Glutamatergic neuron (in vitro differentiated cells): ENCODE measurements at places on chromosomes 7 and 10.
A peak's percentile ranks its signal among the peaks of the same experiment; 100 is the strongest.

GRCh38 chr7:157635148-157635500, 298.3 kb downstream of the DNAJB6 start:
- no peak for DNase-seq

DNA sequence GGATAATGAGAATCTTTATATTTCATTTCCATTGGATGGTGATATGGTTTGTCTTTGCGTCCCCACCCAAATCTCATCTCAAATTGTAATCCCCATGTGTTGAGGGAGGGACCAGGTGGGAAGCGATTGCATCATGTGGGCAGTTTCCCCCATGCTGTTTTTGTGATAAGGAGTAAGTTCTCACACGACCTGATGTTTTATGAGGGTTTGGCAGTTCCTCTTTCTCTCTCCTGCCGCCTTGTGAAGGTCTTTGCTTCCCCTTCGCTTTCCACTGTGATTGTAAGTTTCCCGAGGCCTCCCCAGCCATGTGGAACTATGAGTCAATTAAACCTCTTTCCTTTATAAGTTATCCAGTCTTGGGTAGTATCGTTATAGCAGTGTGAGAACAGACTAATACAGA, 59.4 kb downstream of the MTPN start:
- no peak for DNase-seq

GRCh38 chr10:133356549-133357284, 1.1 kb downstream of the FUOM start:
- DNase-seq, result no peak

- DNase-seq, result no peak
These were observed 468.7 kb downstream of the RPS24 start for GRCh38 chr10:78502210-78502936.

- no peak for DNase-seq
These were observed 138.3 kb upstream of the ADCY1 start for GRCh38 chr7:45435846-45436245.

DNA sequence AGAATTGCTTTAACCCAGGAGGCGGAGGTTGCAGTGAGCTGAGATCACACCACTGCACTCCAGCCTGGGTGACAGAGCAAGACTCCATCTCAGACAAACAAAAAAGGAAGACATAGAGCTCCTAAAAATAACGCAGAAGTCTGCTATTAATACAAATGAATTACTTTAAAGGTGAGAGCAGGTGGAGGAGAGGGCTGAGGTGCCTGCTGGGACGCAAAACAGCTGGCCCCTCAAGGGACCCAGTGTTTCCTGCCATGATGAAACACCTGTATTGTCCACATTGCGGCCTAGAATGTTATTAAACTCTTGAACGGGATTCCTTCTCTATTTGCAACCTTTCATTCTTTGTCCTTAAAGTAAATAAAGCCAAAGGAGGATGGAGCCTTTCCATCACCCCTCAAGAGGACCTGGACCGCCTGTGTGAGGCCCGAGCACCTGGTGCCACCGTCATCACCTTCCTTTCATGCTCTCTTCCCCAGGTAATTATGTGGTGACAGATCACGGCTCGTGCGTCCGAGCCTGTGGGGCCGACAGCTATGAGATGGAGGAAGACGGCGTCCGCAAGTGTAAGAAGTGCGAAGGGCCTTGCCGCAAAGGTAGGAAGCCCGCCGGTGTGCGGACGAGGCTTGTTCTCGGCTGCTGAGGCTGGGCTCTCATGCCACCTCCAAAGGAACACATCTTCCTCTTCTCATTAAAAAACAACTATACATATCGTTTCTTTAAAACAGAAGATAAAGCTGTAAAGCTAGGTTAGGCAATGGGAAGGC, 136.7 kb downstream of the EGFR start:
- DNase-seq, result no peak

DNA sequence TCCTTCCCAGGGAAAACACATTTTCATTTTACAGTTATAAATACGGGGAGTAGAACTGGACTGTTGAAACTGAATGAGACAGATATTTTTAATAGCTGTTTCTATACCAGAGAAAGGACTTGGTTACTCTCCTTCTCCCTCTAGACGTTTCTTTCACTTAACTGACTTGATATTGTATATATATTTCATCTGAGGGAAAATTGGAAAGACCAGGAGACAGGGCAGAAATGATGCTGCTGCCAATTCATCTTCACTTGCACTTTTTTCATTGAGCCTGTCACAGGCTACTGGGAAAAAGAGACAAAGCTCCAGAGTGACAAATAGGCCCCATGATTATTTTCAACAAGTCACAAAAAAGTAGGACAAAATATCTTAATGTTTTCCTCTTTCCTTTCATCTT, 636.0 kb upstream of the TPK1 start:
- no peak for DNase-seq

GRCh38 chr7:112981966-112982365, 104.7 kb downstream of the GPR85 start:
- DNase-seq, result no peak

GRCh38 chr10:1399431-1400100, 337.8 kb downstream of the ADARB2 start:
- DNase-seq, result no peak

- DNase-seq, result no peak
These were observed 408.7 kb downstream of the PHTF2 start for GRCh38 chr7:78207269-78207668.

- DNase-seq, result no peak
These were observed 452.4 kb upstream of the AKR1E2 start for GRCh38 chr10:4373612-4374011.

- no peak for DNase-seq
These were observed 43.9 kb downstream of the HBP1 start for GRCh38 chr7:107212725-107213124.

DNA sequence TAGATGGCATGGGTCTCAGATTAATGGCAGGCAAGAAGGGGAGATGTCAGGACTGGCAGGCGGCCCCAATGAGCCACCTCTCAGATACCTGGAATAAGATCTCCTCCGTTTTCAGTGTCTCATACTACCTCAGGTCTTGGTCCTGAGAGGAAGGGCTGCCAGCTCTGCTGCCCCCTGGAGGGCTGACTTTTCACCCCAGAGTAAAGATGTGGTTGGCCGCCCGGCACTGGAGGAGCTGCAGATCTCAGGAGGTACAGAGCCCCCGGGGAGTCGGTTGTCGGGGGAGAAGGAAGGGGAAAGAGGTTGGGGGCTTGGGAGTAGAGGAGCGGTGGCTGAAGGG, 642 bp upstream of the COL13A1 start:
- peak; percentile 78 for DNase-seq

DNA sequence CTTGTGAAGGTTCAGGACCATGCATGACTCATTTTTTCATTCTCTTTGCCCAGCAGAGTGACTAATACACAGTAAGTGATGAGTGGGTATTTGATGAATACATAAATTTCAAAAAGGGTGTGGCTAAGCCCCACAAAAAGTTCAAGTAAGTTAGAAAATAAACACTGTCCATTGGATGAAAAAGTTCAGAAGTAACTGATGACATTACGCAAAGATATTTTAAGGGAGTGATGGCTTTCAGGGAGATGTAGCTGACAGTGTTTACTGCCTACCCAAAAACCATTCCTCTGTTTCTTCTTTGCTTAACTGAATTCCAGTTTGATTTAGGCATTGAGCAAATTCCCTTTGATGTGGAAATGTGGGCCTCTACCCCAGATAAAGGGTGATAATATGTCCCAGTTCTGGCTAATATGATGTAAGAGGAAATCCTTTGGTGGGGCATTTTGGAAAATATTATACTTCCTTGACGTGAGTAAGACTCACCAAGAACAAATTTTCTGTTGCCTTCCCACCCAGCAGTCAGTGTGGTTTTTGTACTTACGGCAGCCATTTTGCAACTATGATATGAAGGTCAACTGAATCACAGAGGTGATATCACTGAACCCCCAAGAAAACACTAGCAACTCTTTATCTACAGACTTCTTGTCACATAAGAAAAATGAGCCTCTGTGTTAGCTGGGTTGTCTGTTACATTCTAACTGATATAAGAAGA, 29.0 kb upstream of the EBLN1 start:
- DNase-seq, result no peak

GRCh38 chr7:29386196-29386765, 177.4 kb upstream of the PRR15 start:
- no peak for DNase-seq

GRCh38 chr10:99521765-99522469, 10.8 kb upstream of the NKX2-3 start:
- no peak for DNase-seq

- no peak for DNase-seq
These were observed 1358.9 kb upstream of the LRRTM3 start for GRCh38 chr10:65566906-65567305.

DNA sequence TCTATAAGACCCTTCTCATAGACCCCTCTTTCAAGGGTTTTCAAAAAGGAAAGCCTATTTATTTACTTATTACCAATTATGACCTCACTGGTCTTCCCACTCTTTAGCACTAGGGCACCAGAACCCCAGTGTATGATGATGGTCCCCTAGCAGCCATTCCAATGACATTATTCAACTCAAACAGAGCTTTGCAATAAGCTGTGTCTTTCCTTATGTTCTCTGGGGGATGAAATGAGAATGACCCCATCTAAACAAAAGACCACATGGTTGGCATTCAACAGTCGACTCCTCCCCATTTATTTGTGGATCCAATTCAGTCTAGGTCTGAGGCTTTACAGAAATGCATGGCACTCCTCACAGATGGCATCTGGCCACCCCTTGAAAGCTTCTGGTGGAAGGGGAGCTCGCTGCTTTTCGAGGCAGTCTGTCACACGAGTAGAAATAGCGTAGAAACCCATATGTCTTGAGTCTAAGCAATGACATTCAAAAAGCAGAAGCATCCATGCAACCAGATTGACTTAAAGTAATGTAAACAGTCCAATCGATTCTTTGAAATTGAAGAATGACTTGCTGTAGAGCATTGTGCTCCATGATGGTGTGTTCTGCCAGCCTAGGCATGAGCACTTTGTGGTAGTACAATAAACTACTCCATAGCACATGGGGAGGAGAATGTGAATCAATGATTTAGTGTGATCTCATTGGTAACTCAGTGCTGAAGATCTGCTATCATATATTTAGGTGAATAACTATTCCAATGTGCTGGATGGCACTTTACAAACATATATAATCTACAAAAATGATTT, 29.8 kb downstream of the NRP1 start:
- no peak for DNase-seq

- no peak for DNase-seq
These were observed 310.4 kb downstream of the CAMK1D start for GRCh38 chr10:12659706-12660105.

DNA sequence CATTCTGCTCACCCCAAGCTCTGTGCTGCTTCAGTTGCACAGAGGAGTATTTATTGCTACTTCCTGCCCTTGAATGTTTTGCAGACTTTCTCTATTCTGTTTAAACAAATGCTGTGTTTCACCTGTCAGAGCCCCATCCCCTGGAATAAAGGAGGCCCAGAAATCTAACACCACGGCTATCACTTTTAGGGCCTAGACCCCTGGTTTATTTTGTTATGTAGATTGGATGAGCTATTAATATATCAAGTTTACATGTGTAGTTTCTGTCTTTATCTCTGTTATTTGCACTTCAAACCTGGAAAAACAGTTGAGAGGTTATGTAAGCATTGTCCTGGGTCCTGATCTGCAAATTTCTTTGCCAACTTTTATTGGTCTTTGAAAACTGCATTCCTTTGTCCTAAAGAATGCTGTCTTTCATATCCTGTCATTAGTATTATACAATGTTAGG, 630.1 kb downstream of the PARD3 start:
- no peak for DNase-seq

GRCh38 chr10:86642499-86642898, 11.8 kb upstream of the OPN4 start:
- no peak for DNase-seq

GRCh38 chr10:113541549-113541927, 11.3 kb upstream of the HABP2 start:
- DNase-seq, result no peak

- DNase-seq, result no peak
These were observed 8.2 kb downstream of the EMX2 start for GRCh38 chr10:117550599-117551329.

GRCh38 chr7:90900628-90901356, 304.7 kb downstream of the CDK14 start:
- no peak for DNase-seq

DNA sequence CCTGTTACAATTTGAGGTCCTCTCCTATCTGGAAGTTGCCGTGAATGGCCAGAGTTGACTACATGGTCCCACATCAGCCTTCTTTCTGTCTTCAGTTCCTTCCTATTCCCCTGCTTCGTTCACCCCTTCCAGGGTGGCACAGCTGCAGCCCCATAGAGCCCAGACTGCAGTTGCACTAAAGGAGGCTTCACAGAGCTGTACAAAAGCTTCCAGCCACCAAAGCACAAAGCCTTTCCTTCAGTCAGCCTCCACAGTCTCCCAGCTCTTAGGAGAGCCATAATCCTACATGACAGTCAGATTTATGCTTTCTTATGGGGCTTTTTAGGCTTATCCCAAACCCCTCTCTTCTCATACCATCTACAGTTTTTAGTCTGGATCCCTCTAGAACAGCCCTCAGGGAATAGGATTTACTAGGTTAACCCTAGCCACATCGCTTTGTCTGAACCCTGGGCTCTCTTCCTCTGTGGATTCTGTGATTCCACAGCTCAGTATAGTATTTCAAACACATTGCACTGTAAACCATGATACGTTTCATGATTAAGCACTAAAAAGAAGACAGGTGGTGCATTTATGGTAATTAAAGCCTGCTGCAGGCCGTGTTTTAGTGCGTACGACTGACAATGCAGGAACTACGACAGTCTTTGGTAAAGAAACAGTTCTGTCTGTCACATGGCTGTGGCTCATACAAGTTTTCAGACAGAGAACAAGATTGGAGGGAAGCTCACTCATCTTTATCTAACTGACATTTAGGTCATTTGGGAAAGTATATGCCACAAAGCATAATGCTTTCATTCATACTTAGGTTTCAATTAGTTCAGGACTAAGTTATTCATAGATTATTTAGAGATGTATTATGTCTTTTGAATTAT, 208.3 kb upstream of the KMT2E start:
- no peak for DNase-seq

- DNase-seq, result no peak
These were observed 39.1 kb downstream of the LRRC20 start for GRCh38 chr10:70343312-70343711.

GRCh38 chr7:155190688-155191087, 107.0 kb upstream of the INSIG1 start:
- DNase-seq, result peak; percentile 76

- DNase-seq, result no peak
These were observed 256.9 kb downstream of the ELMO1 start for GRCh38 chr7:37191797-37192196.

- DNase-seq, result no peak
These were observed 35.8 kb upstream of the DNMBP start for GRCh38 chr10:100045592-100045991.

DNA sequence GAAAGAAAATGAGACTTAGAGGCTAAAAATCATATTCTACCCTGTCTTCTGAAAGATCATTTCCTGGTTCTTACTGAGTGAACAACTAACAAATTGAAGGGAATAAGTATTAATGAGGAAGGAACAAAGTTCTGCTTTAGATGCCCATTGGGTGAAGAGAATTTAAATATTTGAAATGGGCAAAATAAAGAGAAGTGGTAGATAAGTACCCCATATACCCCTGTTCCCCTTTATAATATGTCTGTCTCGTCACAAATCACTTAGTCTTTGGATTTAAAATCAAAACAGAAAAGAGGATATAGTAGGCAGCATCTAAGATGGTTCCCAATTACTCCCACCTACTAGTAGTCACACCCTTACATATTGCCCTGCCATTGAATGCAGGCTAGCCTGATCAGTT, 13.2 kb downstream of the TES start:
- no peak for DNase-seq
